ENCODE measurements at places on chromosomes 7 and 10. TPM values are rescaled to one million over a fixed set of nuclear protein-coding genes. Genes with fewer than 3 reads are reported as not detected.

DNA sequence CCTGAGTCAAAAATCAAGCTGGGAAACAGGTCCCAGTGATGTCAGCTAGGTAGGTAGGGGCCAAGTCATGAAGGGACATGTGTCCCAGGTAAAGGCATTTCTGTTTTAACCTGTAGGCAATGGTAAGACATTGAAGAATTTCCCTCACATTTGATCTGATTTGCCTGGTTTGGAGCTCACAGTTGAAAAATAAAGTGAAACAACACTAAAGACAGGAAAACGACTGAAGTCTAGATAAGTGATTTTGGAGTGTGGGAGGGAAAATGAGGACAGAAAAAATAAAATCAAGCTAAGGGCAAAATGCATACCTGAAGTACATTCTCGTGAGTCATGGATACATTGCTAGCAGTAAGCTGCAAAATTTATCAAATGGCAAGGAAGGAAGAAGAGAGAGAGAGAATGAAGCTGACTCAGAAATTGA is 169.9 kb downstream of the SKIDA1 start:
- no peak for DNase-seq

- DNase-seq: no peak
Measured at GRCh38 chr10:99782447-99783286, at the start of gene ABCC2. Gene ABCC2, plus strand, starts transcription at chr10:99782640. Its CDS starts 205 bp downstream, at chr10:99782845.

DNA sequence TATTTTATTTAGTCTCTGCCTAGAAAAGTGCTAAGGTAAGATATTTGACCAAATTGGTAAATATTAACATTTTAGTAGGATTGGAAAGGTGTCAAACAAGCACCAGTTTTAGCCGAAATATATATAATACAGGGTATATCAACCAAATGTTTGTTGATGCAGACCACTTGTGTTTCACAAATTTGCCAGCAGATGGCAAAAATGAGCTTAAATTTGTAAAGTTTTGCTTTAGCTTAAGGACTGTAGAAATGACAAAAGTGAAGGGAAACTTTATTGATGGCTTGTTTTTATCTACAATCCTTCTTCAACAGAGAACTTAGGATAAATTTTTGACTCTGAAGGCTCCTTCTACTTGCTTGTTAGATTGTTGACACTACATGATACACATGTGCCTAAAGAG is 4.8 kb upstream of the POLR1F start:
- DNase-seq: no peak

GRCh38 chr7:121752706-121753105 is 120.3 kb upstream of the PTPRZ1 start:
- no peak for DNase-seq

DNA sequence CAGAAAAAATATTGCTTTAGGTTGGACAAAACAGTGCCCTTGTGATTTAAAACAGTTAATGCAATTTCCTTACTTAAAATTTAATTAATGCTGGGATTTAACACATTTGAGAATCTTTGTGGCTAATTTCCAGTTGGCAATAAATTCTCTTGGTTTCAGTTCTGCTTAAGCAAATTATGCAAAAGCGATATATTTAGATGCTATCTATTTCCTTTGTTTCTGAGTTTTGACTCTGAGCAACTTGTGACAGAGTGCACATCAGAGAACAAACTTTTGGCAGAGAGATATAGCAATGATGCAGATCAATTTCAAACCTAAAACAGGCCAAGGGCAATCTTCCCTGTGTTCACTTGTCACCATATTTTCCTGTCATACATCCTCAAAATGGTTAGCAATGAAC is 933.6 kb upstream of the ZWINT start:
- no peak for DNase-seq

DNA sequence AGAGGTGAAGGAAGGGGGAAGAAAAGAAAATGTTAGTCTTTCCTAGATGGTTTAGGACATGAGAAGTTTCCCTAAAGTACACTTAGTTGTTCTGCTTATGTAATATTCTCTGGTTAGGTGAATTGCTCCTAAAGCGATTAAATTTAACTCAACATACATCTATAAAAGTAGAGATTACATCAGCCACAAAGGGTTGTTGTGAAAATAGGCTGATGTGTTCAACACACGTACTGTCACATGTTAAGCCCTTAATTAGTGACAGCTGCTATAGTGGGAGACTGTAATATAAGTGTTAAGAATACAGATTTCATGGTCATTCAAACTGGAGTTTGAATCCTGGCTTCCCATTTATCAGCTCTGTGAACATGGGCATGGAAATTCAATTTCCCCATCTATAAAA is 12.8 kb downstream of the HECTD2 start:
- DNase-seq: no peak

- no peak for DNase-seq
Measured at GRCh38 chr7:102093599-102094315, 192.9 kb upstream of the SH2B2 start.

DNA sequence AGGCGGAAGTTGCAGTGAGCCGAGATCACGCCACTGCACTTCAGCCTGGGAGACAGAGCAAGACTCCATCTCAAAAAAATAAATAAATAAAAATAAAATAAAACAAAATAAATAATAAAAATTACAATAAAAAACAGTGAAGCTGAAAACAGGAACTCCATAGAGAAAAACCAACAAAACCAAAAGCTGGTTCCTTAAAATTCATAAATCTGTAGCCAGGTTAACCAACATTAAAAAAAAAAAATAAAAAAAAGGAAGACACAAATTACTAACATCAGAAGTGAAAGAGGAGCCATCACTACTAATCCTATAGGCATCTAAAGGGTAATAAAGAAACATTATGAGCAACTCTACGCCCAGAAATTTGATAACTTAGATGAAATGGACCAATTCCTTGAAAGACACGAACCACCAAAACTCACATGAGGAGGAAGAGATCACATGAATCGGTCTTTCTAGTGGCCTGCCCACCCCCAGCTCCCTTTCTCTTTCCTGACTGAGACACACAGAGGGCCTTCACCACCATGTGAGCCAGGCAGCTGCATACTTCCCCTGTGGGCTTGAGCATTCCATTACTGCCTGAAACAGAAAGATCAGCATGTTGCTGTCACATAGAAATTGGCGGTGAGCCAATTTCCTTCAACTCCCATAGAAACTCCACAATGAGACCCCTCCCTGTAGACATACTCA is 208.7 kb downstream of the MAD1L1 start:
- no peak for DNase-seq

DNA sequence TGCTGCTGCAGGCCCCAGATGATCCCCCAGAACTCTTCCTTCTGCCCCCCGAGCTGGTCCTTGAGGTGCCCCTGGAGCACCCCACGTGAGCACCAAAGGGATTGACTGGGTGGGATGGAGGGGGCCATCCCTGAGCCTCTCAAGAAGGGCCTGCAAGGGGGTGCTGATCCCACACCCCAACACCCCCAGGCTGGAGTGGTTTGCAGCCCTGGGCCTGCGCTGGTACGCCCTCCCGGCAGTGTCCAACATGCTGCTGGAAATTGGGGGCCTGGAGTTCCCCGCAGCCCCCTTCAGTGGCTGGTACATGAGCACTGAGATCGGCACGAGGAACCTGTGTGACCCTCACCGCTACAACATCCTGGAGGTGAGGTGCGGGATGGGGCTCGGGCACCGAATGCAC is 8.2 kb downstream of the NOS3 start:
- no peak for DNase-seq

DNA sequence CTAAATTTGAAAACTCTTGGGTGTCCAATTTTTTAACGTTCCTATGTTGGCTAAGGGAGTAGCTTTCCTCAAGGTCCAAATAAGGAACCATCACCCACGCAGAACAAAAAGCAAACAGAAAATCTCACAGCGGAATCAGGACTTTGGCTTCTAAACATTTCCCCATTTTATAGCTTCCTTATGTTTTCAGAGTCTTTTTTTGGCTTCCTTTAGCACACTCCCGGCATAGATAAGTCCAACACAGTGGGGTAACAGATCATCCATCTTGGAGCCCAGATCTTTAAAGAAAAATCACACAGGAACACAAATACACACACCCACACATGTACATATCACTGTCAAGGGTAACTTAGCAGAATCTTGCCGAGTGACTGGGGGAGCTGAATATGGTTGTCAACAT is 4.2 kb upstream of the TCF7L2 start:
- DNase-seq: no peak

DNA sequence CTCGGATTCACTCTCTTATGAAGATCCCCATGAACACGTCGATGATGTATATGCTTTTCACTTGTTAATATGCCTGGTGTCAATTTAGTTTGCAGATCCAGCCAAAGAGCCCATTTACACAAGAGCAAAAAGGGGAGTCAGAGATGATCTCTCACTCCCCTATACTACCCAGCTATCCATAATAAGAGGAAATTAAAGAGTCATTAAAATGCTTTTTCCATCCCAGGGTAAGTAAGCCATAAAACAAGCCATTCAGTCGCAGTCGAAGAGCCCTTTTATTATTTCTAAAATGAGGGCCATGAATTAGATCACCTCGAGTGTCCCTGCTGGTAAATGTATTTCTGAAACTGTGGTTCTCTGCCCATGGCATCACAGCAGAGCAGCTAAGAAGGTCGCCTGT is 41.2 kb downstream of the CHCHD3 start:
- DNase-seq: no peak

- no peak for DNase-seq
Measured at GRCh38 chr7:132100981-132101380, 475.3 kb downstream of the PLXNA4 start.

GRCh38 chr10:119680050-119680449 is 28.9 kb downstream of the BAG3 start:
- DNase-seq: no peak

GRCh38 chr10:58608351-58608750 is 95.7 kb downstream of the BICC1 start:
- DNase-seq: no peak

DNA sequence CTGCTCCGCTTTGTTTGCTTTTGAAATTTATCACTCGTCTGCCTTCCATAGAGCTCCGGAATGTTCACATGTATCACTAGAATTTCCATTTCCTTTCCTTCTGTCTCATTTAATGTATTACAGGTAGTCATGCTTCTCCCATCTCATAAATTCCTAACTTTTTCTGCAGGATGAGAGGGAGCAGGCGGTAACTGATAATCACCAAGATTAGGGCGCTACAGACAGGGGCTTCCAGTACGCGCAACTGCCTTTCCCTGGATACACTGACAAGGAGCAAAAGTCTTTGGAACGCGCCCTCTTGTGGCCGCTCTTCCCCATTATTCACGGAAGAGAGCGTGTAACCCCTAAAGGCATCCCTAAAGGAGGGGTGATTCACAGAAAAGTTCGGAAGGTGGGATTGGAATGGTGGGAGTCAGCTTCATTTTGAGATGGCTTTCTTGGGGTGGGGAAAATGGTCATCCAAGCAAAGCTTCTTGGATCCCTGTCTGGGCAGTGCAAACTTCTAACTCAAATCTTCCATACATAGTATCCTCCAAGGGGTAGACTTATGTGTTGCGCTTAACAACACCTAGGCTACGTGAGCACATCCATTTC is 6.5 kb downstream of the INHBA start:
- no peak for DNase-seq

DNA sequence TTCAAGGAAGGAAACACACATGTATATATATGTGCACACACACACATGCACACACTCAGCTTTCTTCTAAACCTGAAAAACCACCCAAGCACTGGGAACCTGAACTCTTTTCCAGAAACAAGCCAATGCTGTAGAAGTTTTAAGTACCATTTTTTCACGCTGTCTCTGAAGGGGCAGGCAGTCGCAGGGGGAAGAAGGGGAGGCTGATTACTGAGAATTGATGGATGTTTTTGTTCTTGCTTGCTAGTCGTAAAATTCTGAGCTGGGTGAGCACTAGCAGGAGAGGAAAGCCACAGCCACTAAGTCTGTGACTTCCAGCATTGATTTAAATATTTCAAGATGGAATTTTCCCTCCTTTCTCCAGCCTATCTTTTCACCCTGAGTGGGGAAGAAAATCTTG is 391.8 kb downstream of the CALN1 start:
- DNase-seq: no peak

GRCh38 chr10:93751124-93751523 is 6.6 kb upstream of the LGI1 start:
- DNase-seq: no peak

GRCh38 chr7:43926798-43927123 is 525 bp downstream of the UBE2D4 start:
- DNase-seq: no peak

GRCh38 chr10:124602121-124602561 is 140.5 kb downstream of the LHPP start:
- DNase-seq: no peak

DNA sequence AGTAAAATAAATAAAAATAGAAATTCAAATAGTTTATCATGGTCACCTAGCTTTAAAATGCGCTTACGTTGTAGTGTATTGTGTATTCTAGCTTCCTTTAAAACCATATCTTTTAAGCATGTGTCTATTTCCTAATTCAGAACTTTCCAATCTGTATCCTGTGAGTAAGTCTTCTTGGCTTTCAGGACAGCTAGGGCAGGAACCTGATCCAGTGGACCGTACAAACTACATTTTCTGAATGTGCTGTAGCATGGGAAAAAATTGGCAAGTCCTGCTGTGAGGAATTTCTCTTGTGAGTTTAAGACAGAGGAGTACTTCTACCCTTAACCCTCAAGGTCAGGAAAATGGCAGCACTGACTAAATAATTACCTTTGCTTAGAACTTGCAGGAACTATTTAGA is 12.1 kb downstream of the OPN1SW start:
- no peak for DNase-seq

- no peak for DNase-seq
Measured at GRCh38 chr7:114628362-114628761, 213.7 kb downstream of the FOXP2 start.

GRCh38 chr10:22986771-22987542 is 59.1 kb downstream of the ARMC3 start:
- no peak for DNase-seq

DNA sequence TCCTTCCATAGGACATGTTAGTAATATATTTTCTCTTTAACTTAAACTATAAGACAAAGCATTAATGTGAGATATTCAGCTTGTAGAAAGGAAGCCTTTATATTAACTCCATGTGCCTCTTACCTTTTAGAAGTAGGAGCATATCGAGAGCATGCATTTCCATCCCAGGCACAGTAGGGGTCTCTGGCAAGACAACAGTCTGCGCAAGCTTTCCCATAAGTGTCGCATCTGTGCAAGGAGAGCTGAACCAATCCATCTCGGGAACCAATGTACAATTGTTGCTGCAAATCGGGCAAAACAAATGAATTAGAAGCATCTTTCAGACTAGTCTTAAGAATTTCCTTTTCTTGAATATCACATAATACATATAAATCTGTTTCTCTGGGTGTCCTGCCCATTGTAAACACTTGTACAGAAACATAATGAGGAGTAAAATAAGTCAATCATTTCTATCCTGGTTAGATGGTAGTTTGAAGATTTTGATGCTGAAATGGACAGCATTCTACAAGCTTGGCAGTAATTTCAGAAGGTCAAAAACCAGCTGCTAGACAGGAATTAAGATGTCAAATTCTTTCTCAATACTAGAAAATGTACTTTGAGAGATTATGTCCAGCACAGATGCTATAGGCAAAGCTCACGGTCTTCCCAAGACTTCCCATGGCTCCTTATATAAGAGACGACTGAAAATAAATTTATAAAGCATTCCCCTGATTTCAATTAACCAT is 171.8 kb downstream of the SEMA3D start:
- no peak for DNase-seq

KLLN gene
- total RNA-seq: 0.62 TPM

PTF1A gene
- total RNA-seq: not detected

ABCB1 gene
- total RNA-seq: 14.7 TPM

TAS2R60 gene
- not detected for total RNA-seq

GRID1 gene
- total RNA-seq: 16.5 TPM

NPC1L1 gene
- total RNA-seq: 0.16 TPM

STK31 gene
- 38.8 TPM for total RNA-seq

CRHR2 gene
- total RNA-seq: 1.1 TPM

IFIT1B gene
- 2.0 TPM for total RNA-seq

UTF1 gene
- not detected for total RNA-seq

PCDH15 gene
- total RNA-seq: 9.2 TPM

SFRP4 gene
- 1.1 TPM for total RNA-seq

OR9A2 gene
- 1.1 TPM for total RNA-seq

GPR26 gene
- 3.1 TPM for total RNA-seq

PRSS37 gene
- total RNA-seq: not detected
